ENCODE measurements at places on chromosomes 4 and X.

GRCh38 chrX:2682565-2683177 is 8.4 kb upstream of the CD99 start:
- DNase-seq, result no peak

DNA sequence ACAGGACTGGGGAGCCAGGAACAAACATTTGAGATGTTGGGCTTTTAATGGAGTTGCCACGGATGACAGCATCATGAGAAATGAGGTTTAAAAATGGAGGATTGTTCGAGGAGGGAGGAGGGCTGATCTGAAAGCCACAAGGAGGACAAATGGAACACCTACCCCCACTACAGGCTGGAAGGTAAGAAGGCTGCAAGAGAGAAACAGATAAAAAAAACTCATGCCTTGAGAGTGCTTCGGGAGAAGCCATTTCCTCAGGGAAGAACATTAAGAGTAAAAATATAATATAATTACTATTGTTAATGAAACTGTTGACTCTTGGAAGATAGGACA is 119.5 kb upstream of the MAP9 start:
- no peak for DNase-seq

DNA sequence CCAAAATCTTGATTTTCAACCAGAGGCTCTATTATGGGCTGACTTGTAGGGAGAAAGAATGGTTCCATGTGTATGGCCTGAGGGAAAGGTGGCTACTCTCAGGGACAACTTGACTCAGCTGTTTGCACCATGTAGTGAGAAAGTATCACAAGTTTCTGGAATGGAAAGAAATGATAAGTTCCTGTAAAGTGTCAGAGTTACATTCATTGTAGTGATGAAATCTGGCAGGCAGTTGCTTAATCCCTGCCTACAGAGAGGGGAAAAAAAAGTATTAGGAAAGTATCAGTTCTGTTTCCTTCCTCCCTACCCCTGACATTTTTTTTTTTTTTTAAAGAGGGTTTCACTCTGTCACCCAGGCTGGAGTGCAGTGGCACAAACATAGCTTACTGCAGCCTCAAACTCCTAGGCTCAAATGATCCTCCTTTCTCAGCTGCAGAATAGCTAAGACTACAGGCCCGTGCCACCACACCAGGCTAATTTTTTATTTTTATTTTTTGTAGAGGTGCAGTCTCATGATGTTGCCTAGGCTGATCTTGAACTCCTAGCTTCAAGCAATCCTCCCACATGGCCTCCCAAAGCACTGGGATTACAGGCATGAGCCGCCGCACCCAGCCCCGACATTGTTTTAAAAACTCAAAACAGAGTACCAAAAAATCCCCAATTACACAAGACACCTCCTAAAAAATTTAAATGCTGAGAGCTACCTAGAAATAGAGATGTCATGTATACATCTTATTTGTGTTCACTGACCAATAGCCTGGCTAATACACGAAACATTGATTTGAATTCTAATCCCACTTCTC is 4.8 kb upstream of the FBXL5 start:
- DNase-seq, result no peak

DNA sequence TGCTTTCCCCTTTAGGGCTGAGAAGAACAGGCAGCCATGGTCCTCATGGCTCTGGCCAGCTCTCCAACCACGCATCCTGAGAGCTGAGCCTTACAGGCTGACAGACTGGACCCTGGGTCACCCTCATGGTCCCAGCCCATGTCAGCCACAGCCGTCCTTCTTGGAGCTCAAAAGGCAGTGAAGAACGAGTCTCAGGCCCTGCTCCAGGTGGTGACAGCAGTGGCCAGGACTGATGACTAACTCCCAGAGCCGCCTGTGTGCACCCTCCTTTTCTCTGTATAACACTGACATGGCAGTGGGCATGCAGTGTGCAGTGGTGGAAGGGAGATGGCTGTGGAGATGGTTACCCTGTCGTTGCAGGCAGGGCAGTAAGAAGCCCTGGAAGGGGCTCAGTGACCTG is 10.3 kb upstream of the DUSP9 start:
- DNase-seq, result no peak

DNA sequence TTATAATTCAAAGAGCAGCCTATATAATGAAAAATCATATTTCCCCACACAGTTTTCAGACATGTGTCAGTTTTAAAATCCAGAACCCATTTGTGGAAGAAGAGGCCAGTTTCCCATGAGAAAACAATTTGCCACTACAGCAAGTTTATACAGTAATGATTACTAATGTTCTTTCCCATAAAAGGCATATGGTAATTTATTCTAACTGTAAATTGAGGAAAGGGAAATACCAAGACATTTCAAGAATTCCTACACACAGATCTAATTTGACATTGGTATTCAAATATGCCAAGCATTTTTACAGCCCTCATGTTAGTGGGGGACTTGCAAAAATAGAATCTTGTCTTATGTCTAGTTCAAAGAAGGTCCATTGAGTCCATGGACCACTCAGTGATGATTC is 1368.6 kb downstream of the FSTL5 start:
- DNase-seq, result no peak

GRCh38 chr4:54118850-54119589 is 19.1 kb downstream of the GSX2 start:
- DNase-seq, result no peak

GRCh38 chr4:2795300-2795892 is 2.5 kb downstream of the SH3BP2 start:
- DNase-seq, result no peak

GRCh38 chr4:138414202-138414601 is 172.1 kb upstream of the SLC7A11 start:
- no peak for DNase-seq

- DNase-seq, result no peak
Measured at GRCh38 chr4:138344054-138344453, 101.9 kb upstream of the SLC7A11 start.

GRCh38 chr4:1329408-1330371 is 17.3 kb upstream of the UVSSA start:
- no peak for DNase-seq

- DNase-seq, result no peak
Measured at GRCh38 chrX:36609616-36610585, 398.3 kb upstream of the FAM47C start.

DNA sequence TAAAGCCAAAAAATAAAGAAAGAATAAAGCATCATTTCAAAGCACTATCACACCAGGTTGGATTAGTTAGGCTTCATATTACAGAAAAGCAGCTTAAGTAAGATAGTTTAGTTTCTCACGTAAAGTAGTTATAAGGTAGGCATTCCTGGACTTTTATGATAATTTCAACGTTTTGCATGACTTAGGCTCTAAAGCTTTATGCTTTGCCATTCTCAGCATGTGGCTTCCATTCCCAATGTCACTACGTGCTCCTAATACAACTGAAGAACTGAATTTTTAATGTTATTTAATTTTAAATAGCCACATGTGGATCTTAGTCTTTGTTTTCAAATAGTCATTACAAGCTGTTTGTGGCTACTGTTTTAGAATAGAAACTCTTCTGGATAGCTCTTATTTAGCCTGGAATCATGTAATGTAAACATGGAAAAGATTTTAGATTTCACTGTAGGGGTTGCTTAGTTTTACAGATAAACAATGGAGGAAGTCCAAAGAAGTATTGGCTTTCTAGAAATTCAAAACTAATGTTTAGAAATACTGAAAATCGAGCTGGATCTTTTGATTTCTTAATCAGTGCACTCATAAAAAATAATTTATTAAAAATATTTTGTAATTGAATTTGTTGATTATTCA is 710.0 kb downstream of the IL1RAPL1 start:
- DNase-seq, result no peak

DNA sequence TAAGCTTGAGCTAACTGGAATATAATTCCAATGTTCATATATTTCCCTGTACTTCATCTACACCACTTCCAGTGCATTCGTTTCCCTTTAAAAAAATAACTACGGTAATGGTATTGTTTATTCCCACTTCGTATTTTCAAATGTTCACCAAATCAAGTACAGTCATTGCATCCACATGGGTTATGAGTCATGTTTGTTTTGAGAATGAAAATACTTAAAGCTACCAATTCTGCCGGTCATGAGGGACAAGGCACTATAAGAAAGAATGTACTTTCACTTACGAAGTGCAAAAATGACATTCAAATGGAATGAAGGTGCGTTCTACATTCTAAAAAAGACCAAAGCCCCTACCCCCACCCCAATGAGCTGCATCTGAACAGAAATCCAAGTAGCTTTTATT is 174.4 kb upstream of the FGF13 start:
- DNase-seq, result no peak
